ENCODE measurements at places on chromosomes 3 and 15.

DNA sequence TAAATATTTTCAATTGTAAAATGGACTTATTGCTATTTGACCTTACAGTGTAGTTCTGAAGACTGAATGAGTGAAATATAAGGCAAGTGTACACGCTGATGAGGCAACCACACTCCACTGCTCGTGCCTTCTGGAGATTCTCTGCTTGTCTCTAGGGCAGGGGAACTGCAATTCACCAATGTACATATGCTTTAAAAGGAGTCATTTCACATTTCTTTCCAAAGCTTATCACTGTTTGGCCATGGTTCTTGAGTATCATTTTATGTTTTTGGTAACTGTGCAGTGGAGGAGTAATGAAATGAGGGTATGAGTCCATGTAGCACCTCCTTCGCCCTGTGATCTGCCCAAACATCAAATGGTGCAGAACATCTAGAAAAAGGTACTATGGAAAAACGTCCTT, 43.7 kb downstream of the CCR4 start:
- H3K4me3 ChIP-seq, result no peak overlapping the region
- H3K36me3 ChIP-seq, result peaks cover 37% of the 10 kb centered on the region
- H3K4me1 ChIP-seq, result peaks cover 61% of the 10 kb centered on the region
- DNase-seq, result no peak
- no peak overlapping the region for H3K27ac ChIP-seq

DNA sequence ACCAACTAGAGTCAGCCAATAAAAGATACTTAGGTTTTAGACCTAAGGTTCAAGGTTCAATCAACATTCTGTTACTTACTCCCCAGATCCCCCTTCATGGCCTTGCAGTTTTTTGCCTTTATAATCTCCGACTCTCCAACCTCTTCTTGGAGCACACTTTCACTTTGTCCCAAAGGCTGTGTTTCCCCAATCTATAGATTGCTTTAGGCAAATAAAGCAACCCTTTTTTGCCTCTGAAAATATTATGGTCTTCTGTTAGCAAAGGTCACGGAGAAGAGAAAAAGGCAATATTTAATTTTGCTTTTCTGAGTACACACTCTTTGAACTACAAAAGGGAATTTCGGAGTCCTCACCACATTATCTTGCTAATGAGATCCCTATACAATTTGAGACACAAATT, 268.1 kb downstream of the PLOD2 start:
- no peaks in the 10 kb centered on the region for H3K36me3 ChIP-seq
- no peaks in the 10 kb centered on the region for H3K4me1 ChIP-seq
- no peak overlapping the region for H3K27ac ChIP-seq
- no peak for DNase-seq

DNA sequence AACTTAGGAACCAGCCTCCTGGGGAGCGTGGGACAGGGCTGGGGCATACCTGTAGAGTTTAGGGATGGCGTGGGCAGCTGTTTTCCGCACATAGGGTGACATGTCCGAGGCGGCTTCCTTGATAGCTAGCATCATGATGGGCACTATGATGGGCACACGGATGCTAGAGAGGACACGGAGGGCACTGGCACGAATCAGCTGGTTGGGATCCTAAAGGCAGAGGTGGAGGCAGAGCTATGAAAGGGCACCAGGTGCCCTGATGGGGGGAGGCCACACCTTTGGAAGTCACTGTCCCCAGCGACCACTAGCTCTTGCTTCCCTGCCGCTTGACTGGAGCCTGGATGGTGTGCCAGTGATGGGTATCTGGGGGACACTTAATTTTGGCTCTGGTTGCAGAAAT, 28.3 kb downstream of the AP3B2 start:
- H3K27me3 ChIP-seq, result peaks cover 30% of the 10 kb centered on the region
- H3K36me3 ChIP-seq, result no peaks in the 10 kb centered on the region
- DNase-seq, result no peak
- H3K4me3 ChIP-seq, result no peak overlapping the region
- H3K27ac ChIP-seq, result no peak overlapping the region

DNA sequence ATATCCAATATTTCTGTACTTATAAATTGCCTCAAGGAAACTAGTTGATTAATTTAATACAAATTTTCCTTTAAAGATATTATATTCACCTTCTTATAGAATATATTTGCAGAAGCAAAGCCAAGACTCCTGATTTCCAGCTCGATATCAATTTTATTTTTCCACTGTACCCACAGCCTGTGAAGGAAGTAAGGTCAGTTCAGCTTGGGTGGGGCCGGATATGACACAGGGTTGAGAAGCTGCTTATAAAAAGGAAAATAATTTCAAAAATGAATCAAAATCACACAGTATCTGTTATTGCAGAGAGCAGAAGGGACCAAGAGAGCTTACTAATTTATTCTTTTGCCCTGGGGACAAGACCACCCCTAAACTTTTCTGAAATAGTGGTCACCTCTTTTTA, 491.4 kb downstream of the TUSC7 start:
- H3K27ac ChIP-seq, result no peak overlapping the region
- no peak overlapping the region for H3K4me3 ChIP-seq
- DNase-seq, result no peak
- no peaks in the 10 kb centered on the region for H3K36me3 ChIP-seq
- no peaks in the 10 kb centered on the region for H3K4me1 ChIP-seq

GRCh38 chr3:55543181-55543614, 56.1 kb upstream of the WNT5A start:
- no peaks in the 10 kb centered on the region for H3K4me1 ChIP-seq
- no peak for DNase-seq
- no peak overlapping the region for H3K27ac ChIP-seq
- H3K4me3 ChIP-seq, result no peak overlapping the region

GRCh38 chr3:184479426-184480126, 82.0 kb upstream of the EPHB3 start:
- no peak for DNase-seq
- H3K27me3 ChIP-seq, result peaks cover 18% of the 10 kb centered on the region
- H3K27ac ChIP-seq, result no peak overlapping the region
- H3K4me1 ChIP-seq, result no peaks in the 10 kb centered on the region
- no peak overlapping the region for H3K4me3 ChIP-seq

DNA sequence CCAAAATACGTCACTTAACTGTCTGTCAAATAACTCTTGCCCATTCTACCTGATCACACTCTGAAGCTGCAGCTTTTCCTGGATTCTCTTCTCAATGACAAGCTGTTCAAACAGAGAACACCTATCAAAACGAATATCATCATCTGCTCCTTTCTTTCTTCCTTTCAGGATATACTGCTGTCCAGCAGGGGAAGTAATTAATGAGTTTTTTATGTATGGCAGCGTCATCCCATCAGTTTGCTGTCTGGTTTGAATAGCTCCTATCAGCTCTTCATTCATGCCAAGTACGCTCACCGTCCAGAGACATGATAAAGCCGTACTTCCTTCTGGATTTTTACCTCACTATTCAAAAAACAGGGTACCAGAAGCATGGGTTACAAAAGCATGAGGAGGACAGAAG, at the start of gene CHRM5:
Gene CHRM5, plus strand, starts transcription at position 274 of the 400 bp plus-strand sequence. CDS start 94,221 bp downstream, outside the sequence.
- DNase-seq, result no peak
- H3K4me1 ChIP-seq, result no peaks in the 10 kb centered on the region
- H3K36me3 ChIP-seq, result no peaks in the 10 kb centered on the region
- H3K27me3 ChIP-seq, result no peaks in the 10 kb centered on the region
- H3K27ac ChIP-seq, result no peak within 1 kb of the TSS

DNA sequence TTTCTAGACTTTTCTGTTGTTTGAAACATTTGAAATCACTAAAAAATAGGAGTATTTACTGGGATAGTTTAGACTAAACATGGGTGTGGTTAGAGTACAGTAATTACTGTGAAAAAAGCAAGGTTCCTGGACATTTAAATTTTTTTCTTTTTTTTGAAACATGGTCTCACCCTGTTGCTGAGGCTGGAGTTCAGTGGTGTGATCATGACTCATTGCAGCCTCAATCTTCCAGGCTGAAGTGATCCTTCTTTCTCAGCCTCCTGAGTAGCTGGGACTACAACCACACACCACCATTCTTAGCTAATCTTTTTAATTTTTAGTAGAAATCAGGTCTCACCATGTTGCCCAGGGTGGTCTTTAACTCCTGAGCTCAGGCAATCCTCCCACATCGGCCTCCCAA, 20.4 kb upstream of the CELF6 start:
- no peaks in the 10 kb centered on the region for H3K27me3 ChIP-seq
- no peak for DNase-seq
- no peaks in the 10 kb centered on the region for H3K4me1 ChIP-seq
- no peak overlapping the region for H3K27ac ChIP-seq
- no peak overlapping the region for H3K4me3 ChIP-seq

- peaks cover 12% of the 10 kb centered on the region for H3K27me3 ChIP-seq
- H3K4me3 ChIP-seq, result no peak overlapping the region
- H3K27ac ChIP-seq, result peak overlapping the region; percentile 71
- H3K36me3 ChIP-seq, result no peaks in the 10 kb centered on the region
Observed at GRCh38 chr3:38634111-38634510, 15.4 kb downstream of the SCN5A start.

GRCh38 chr3:185693985-185694653, 108.0 kb downstream of the SENP2 start:
- no peak for DNase-seq
- no peak overlapping the region for H3K4me3 ChIP-seq
- no peak overlapping the region for H3K27ac ChIP-seq
- H3K36me3 ChIP-seq, result no peaks in the 10 kb centered on the region

- DNase-seq, result no peak
- H3K4me1 ChIP-seq, result peaks cover 67% of the 10 kb centered on the region
- peaks cover 18% of the 10 kb centered on the region for H3K36me3 ChIP-seq
- peaks cover 6% of the 10 kb centered on the region for H3K27me3 ChIP-seq
- H3K27ac ChIP-seq, result no peak overlapping the region
Observed at GRCh38 chr15:69747193-69747592, 294.6 kb downstream of the RPLP1 start.

DNA sequence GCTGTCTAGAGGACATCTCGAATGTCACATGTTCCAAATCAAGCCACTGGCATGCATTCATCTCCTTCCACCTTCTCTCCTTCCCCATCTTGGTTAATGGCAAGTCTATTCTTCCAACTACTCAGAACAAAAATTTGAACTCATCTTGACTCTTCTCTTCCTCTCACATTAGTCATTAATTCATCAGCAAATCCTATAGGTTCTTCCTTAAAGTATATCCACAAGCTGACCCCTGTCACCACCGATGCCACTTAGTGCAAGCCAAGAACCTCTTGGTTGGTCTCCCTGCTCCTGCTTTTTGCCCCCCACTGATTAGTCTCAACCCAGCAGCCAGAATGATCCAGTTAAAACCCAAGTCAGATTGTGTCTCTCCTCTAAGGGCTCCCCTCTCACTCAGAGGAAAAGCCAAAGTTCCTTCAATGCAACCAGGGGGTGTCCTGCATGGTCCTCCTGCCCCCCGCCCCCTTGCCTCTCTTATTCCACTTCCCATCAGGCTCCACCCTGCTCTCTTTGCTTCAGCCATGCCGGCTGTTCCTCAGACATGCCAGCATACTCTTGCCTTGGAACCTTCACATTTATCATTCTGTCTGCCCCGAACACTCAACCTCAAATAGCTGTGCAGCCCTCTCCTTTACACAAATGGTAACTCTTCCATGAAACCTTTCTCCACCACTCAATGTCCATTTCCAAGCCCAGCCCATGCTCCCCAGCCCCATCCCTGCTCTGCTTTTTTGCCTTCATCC, 1.0 kb upstream of the GALNT15 start:
- H3K4me1 ChIP-seq, result peaks cover 2% of the 10 kb centered on the region
- no peak overlapping the region for H3K4me3 ChIP-seq
- peaks cover 24% of the 10 kb centered on the region for H3K27me3 ChIP-seq
- no peak for DNase-seq

- no peak overlapping the region for H3K27ac ChIP-seq
- peaks cover 4% of the 10 kb centered on the region for H3K4me1 ChIP-seq
- no peaks in the 10 kb centered on the region for H3K36me3 ChIP-seq
- H3K4me3 ChIP-seq, result no peak overlapping the region
- DNase-seq, result no peak
- H3K27me3 ChIP-seq, result no peaks in the 10 kb centered on the region
Observed at GRCh38 chr3:27658741-27659140, 63.4 kb downstream of the EOMES start.

GRCh38 chr15:36499412-36500389, 79.7 kb upstream of the CDIN1 start:
- H3K36me3 ChIP-seq, result no peaks in the 10 kb centered on the region
- no peak overlapping the region for H3K27ac ChIP-seq
- no peak for DNase-seq
- no peak overlapping the region for H3K4me3 ChIP-seq
- H3K4me1 ChIP-seq, result no peaks in the 10 kb centered on the region
- peaks cover 28% of the 10 kb centered on the region for H3K27me3 ChIP-seq

GRCh38 chr15:76576523-76577279, 240.1 kb downstream of the ISL2 start:
- peaks cover 26% of the 10 kb centered on the region for H3K4me1 ChIP-seq
- H3K36me3 ChIP-seq, result peaks cover 4% of the 10 kb centered on the region
- no peaks in the 10 kb centered on the region for H3K27me3 ChIP-seq
- no peak for DNase-seq

Data from activated CD4-positive, alpha-beta T cell treated with anti-CD3 and anti-CD28 coated beads, Interleukin-2, amount 10 ng/mL, durations not matched to agents 7 days and 5 days (primary cell).